CD4-positive, alpha-beta T cell treated with Interleukin-15 for 1 hour (primary cell): ENCODE measurements at places on chromosomes 7 and 10.

GRCh38 chr10:117249493-117250093 is 8.7 kb downstream of the SLC18A2 start:
- no peak for DNase-seq

GRCh38 chr10:15231426-15231825 is 62.9 kb upstream of the NMT2 start:
- DNase-seq, result no peak

- no peak for DNase-seq
These were observed 64.1 kb downstream of the CAV1 start for GRCh38 chr7:116588641-116589594.

GRCh38 chr7:121520911-121521310 is 124.8 kb upstream of the FAM3C start:
- DNase-seq, result no peak

- DNase-seq, result no peak
These were observed 11.7 kb downstream of the FBXW4 start for GRCh38 chr10:101683276-101683675.

DNA sequence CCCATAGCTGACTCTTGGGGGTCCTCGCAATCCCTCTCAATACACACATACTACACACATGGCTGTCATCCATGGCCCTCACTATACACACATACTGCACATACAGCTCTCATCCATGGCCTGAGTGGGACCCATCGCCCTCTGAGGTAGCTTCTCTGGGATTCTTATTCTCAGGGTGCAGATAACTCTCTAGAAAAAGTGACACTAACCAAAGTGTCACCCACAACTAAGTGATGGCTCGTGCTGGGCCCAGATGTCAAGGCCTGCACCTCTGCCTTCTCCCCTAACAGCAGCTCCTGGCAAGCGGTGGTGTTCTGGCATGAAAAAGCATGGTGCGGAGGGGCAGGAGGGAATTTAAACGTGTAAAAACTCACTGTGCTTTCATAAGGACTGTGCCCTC is 62.7 kb upstream of the ZPBP start:
- no peak for DNase-seq

DNA sequence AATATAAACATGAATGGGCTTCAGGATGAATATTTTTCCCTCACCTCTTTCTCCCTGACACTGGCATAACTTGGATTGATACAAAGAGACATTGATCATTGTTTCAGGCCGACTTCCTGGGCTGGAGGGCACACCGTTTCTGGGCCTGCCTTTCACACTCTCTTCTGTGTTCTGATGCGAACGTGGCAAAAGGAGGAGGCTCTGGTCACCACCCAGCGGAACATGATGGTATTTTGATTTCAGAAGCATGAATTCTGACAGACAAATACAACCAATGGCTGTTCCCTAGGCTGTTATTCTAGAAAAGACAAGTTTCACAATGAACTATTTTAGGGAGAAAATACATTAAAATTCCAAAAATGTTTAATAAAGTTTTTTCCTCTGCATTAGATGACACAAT is 534.5 kb upstream of the MKI67 start:
- no peak for DNase-seq

- no peak for DNase-seq
These were observed 21.0 kb upstream of the ABI1 start for GRCh38 chr10:26881600-26882331.

GRCh38 chr7:22433710-22434460 is 66.1 kb downstream of the STEAP1B start:
- no peak for DNase-seq

DNA sequence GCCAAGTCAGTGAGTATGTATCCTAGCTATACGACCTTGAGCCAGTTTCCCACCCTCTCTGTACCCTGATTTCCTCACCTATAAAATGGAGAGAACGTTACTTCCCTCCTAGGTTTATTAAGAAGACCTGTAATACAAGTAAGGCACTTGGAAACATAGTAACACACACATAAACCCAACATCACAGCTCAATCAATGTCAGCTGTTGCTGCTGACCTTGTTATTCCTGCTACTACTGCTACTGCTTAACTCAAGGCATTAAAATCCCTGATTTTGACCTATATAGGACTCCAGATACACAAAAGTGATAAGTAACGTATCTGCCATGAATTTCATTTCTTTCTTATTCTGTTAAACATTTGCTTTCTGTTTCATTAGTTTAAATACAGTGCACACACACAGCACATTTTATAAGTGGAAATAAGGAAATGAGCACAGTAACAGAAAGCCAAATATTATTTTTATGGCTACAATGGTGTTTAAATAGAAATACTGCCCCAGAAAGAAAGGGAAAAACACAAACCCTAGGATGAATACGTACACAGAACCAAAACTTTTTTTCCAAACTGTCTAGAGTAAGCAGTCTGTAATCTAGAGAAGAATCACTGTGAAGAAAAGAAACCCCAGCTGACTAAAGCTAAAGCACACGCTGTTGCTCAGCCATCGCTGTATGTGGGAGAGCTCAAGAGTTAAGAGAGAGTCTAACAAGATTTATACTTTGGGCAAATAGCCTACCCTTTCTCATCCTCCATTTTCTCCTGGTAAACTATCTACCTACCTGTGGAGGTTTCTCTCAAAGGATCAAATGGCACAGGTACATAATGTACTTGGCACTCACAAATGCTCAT is 19.0 kb downstream of the NAPEPLD start:
- DNase-seq, result no peak

DNA sequence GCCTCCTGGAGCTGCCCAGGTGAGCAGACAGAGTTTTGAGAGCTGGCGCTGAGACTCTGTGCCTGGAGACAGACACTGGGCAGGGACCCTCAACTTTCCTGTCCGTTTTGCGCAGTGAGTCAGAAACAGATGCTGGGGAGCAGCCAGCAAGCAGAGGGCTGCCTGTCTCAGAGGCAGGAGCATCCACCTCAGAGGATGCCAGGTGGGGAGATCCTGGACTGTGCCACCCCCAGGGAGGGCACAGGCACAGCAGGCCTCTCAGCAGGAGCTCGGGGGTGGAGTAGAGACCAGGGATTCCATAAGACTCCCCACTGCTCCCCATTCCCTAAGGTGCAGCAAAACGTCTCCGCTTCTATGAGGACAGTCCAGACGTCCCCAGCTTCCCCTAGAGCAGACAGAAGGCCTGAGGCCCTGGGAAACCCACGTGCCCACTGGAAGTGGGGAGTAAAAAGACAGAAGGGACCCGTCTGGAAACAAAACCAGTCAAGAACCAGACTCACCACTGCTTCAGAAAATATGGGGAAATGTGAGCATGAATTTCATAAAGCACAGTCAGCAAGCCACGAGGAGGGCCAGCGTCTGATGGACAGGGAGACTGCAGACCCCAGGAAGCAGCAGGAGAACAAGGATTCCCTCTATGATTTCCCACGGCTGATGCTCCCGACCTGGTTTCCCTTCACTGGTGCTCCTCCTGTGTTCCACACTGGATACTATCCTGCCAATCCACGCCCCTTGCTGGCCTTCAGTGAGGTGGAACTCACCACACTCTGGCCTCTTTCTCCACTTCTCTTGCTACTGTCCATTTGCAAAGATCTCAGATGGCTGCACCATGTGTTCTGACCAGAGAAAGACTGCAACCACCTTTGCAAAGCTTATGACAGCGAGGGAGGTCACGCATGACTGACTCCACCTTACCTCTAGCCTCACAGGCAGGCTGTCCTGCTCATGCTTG is 151.3 kb upstream of the FAM20C start:
- DNase-seq, result peak; percentile 13

- DNase-seq, result no peak
These were observed 4.6 kb downstream of the NSUN5 start for GRCh38 chr7:73304071-73304470.

DNA sequence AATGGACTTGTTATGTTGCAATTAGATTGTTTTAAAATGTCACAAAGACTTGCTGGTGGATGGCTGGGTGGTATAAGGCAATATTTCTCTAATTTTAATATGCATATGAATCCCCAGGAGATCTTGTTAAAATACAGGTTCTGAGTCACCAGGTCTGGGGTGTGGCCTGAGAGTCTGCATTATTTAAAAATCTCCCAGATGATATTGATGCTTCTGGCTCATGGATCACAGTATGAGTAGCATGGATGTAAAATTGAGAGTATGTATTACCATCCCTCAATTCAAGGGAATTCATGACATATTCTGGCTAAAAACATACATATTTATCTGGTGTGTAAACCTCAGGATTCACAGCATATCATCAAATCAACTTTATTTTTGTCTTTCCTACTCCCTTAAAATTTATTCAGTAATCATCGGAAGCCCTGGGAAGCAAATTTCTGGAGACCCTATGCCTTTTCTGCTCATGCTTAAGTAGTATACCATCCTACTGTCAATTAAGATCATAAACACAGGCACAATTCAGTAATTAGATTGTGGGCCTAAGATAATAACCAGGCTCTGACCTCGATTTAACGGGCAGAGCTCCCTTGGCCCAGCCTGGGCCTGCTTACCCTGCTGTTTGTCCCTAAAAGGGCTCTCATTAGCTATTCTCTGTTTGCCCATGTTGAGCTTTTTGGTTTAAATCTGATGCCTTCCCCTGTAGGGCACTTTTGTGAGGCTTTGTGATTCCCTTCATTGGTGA is 29.6 kb upstream of the ICA1 start:
- no peak for DNase-seq

GRCh38 chr7:64951250-64951848 is 39.5 kb downstream of the ZNF117 start:
- DNase-seq, result no peak

GRCh38 chr7:130118801-130119200 is 48.5 kb downstream of the KLHDC10 start:
- no peak for DNase-seq

DNA sequence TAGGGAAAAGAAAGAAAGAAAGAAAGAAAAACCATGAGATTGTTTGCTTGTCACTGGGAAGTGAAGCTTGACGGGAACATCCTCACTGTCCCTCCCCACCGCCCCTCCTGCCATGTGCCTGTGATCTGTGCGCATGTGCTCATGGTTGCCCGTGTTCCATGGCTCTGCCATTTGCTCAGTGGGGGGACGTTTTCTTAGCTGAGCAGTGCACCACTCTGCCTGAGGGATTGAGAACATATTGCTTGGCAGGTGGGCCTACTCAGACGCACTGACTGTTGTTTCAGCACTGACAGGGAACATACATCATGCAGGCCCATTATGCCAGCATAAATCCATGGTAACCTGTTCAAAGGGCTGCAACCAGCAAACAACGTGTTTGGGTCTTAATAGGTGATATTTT is 747.9 kb upstream of the GALNT17 start:
- no peak for DNase-seq

DNA sequence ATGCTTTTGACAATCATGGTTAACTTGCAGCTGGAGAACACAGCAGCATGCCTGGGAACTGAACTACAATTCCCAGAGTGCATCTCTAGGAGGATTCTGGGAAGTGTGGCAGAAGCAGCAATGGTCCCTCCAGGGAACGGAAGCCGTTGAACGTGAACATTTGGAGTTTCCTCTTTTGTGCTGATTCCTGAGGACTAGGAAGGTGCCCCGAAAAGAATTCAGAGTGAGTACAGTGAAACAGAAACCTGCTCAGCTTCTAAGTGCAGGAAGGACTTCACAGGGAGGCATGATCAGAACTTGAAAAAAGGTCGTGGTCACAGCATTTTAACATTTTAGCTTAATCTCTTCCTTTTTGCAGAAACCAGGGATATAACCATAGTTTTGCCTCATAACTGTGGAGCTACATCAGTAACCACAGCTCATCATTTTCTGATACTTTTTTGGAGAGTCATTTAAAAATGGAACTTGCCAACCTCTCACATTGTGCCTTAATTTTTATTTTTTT is at the start of gene NUDT13:
Gene NUDT13 (plus strand): TSS at position 111 of the 505 bp plus-strand sequence. CDS start 3,911 bp downstream, outside the sequence.
- peak; percentile 62 for DNase-seq

GRCh38 chr7:5590596-5591277 is 167.1 kb upstream of the TNRC18 start:
- DNase-seq, result no peak

- DNase-seq, result no peak
These were observed 327.9 kb downstream of the ACTR3B start for GRCh38 chr7:153087498-153087897.

DNA sequence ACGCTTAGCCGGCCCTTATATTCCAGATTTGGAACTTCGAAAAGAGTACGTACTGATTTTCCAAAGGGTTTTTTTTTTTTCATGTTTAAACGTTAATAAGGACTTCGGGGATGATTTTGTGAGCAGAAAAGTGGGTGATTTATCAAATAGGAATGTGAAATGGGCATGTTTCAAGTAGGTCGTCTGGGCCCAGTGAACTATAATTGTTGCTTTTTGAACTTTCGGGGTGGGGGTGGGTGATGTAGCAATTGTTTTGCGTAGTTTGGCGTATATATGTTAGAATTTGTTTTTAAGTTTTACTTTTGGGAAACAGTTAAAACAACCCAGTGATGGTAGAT is 299 bp upstream of the PBLD start:
- no peak for DNase-seq

DNA sequence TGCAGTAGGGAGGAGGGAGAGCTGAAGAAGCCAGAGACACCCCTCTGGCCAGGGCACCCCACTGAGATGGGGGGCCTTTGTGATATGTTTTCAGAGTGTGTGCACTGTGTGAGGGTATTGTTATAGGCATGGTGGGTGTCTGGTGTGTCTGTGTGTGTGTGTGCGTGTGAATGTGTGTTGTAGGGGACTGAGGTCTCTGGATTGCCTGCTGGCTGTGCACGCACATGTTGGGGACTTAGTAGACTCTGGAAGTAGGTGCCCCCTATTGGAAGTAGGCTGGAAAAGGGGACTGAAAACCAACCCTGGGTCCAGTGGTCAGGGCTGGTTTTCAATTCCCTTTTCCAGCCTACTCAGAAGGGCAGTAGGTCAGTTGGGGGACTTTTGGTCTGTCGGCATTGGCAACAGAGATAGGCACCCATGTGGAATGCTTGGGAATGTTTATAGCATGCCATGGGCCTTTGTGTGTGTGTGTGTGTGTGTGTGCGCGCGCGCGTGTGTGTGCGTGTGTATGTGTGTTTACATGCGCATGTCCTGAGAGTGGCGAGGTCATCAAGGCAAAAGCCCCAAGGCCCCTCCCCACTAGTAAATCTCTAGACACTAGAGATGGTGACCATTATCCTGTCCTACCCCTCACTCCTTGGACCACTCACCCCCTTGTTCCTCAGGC is 78.8 kb downstream of the HIF1AN start:
- no peak for DNase-seq

DNA sequence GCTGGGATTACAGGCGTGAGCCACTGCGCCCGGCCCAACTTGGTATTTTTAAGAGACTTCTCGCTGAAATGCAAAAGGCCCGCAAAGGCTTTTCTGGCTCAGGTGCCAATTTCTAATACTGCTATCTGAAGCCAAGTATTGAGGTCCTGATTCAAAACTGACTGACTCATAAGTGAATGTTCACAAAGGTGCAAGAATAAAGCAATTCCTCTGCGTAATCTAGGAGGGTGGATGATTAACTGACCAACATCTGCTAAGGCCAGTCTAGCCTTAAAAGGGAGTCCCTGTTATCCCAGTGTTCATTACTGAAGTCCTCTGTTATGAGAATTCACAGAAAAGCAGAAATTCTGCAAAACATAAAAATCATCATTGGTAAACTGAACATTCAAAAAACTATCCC is 111.4 kb downstream of the SRPK2 start:
- no peak for DNase-seq

DNA sequence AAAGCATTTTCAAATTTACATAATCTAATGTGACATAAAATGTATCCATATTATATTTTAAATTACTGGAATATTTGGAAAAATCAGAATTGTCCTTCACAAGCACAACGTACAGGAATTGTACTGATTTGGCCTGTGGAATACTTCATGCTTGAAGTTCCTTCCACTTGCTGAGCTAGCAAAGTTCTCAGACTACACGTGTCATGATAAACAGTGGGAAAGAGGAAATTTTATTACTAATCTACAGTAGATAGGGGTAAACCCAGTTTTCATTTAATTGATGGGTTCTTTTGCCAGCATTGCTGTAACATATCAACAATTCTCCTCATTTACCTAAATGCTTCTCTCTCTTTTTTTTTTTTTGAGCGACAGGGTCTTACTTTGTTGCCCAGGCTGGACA is 45.6 kb upstream of the FIGNL1 start:
- DNase-seq, result no peak
